Hypothalamus (tissue), 51 donors: ENCODE measurements at places on chromosomes 12 and 14.

- no peak for DNase-seq
These were observed 2.6 kb upstream of the WNK1 start for GRCh38 chr12:749751-750270.

DNA sequence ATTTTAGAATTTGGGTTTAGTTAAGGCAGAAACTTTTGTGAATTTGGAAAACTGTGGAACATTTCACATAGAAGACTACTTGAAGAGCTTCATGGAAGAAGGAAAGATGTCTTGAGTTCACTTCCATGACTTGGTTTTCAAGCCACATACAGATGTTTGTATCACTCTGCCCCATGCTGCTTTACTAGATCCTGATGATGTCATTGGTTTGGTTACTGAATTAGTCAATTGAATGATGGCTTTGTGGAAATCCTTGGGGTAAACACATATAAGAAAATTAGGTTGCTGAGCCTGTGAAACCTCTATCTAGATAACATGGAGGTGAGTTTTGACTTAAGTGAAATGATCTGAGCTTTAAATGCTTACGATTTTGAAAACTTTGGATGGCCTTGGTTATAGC, 90.6 kb downstream of the LRRK2 start:
- no peak for DNase-seq

- DNase-seq: no peak
These were observed 56.7 kb upstream of the LRFN5 start for GRCh38 chr14:41549821-41550607.

DNA sequence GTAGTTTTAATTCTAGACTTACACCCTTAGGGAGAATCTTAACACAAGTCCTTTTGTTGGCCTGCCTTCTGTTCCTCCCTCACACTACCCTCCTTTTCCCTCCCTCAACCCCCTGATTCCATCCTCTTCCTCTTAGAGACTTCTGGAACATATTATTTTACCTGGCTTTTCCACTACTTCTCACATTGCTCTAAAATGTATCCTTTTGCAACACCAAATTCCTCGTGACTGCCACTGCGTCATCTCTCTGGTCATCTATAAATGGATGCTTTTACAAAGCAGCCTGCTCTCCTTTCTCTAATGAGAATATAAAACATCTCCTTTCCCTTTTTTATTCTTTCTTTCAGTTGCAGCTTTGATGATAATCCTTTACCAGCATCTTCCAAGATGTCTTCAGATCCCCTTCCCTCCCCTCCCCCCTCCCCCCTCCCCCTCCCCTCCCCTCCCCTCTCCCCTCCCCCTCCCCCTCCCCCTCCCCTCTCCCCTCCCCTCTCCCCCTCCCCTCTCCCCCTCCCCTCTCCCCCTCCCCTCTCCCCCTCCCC, 93.6 kb downstream of the DIP2B start:
- DNase-seq: no peak

GRCh38 chr12:67986632-67987031, 2.6 kb upstream of the IFNG-AS1 start:
- DNase-seq: no peak

DNA sequence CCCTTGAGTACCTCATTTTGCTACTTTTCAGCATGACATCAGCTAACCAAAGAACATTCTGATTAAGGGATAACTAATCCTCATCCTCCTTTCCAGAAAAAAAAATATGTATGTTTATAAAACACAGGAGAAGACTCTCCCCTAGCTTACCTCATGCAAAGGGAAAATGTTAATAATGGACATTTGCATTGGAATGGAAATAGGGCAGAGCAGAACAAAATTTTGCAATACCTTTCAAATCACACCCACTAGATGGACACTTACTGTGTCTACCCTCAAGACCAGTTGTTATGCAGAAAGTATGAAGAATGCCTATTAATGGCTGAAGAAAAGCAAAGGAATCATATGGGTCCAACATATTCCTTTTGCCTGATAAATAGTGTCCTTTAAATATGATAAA, 8.9 kb upstream of the SLCO1A2 start:
- no peak for DNase-seq

- DNase-seq: no peak
These were observed 723.7 kb downstream of the C12orf50 start for GRCh38 chr12:87305481-87305880.

GRCh38 chr14:101098641-101099040, 195.1 kb upstream of the RTL1 start:
- no peak for DNase-seq

GRCh38 chr14:102993523-102993922, 63.8 kb downstream of the CDC42BPB start:
- no peak for DNase-seq

DNA sequence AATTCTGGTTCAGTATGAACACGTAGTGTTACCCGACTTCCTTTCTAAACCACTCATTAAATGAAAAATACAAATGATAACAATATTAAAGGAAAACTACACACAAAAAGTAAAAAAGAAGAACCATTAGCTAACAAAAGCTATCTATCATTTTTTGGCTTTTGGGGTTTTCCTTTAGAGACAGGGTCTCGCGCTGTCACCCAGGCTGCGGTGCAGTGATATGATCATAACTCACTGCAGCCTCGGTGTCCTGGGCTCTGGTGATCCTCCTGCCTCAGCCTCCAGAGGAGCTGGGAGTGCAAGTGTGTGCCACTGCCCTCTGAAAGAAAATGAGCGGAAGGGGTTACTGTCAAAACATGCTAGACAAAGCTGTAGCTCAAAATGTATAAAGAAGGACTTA, 238.2 kb upstream of the AVPR1A start:
- DNase-seq: no peak

DNA sequence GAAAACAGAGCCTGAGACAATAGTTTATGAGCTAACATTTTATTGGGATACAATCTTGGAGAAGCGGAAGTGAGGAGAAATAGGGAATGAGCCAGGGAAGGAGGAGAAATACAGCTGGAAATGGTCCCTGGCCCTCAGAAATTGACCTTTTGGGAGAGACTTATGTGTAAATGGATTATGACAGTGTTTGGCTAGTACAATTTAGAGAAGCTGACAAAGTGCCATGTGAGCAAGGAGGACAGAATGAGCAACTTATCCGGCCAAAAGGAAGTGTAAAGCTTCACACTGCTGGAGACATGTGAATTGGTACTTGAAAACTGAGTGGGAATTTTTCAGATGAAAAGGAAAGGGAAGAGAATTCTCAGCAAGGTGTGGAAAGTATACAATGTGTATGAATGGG, 2.9 kb downstream of the GLIPR1 start:
- DNase-seq: no peak

GRCh38 chr12:117158911-117159553, 31.2 kb downstream of the FBXO21 start:
- DNase-seq: no peak

- DNase-seq: no peak
These were observed 203.9 kb downstream of the MYRFL start for GRCh38 chr12:70028918-70029317.

GRCh38 chr12:25286837-25287236, 36.1 kb upstream of the KRAS start:
- DNase-seq: no peak

DNA sequence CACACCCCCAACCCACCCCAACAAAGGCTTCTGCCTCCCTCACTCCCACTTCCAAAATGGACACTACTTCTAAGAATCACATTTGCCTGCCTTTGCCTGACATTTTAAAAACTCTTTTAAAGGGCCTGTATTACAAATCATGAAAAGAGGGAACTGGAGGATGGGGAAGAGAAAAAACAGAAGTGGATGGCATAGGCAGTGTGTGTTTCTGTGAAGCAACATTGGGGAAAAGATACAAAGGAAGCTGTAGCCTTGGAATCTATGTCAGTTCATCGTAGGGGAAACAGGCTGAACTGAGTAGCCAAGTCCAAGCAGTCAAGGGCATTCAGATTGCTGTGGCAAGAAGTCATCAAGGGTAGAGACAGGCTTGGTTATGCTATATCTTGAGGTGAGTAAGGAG, 273.9 kb downstream of the BTG1 start:
- DNase-seq: no peak

GRCh38 chr12:25264114-25264513, 13.4 kb upstream of the KRAS start:
- DNase-seq: no peak

DNA sequence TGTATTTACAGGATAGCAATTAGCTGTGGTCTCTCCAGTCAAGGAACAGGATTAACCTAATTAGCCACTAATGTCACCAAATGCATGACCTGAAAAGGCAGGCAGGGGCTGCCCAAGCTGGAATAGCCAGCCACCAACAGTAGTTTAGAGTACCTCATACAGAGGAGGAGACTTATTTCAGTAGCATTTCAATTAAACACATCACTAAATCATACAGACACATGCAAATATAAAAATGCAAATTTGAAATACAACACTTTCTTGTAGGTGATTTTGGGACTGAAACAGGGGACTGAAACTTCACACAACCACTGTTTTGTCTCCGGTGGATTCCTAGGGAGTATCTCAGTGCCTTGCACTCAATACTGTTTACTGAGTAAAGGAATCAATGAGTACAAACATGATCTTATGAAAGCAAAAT, 636 bp upstream of the IFNG-AS1 start:
- no peak for DNase-seq

DNA sequence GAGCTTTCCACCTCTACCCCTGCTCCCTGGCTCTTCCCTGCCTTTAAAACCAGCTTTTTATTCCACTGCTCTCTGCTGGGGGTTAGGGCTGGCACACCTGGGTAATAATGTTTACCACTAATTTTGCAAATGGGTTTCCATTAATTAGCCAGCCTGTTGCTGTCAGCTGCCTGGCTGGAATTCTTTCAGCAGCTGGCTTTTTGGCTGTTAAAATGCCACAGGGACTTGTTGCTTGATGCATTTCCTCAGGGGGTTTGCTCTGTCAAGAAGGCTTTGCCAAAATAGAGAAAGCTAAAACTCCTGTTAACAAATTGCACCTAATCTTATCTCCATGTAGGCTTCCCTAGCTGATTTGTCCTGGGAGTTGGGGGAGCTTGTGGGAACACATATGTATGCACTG, 51.8 kb upstream of the PSMC1 start:
- DNase-seq: no peak

- no peak for DNase-seq
These were observed 25.3 kb downstream of the AK7 start for GRCh38 chr14:96417254-96417653.

DNA sequence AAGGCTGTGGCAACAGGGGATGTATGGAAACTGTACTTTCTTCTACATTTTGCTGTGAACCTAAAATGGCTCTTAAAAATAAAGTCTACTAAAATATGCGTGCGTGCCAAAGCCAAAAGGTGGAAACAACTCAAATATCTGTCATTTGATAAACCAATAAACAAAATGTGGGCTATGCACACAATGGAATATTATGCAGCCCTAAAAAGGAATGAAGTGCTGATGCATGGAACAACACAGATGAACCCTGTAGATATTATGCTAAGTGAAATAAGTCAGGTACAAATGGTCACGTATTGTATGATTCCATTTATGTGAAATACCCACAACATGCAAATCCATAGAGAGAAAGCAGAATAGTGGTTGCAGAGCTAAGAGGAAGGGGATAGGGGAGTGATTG, 8.0 kb downstream of the CACNA2D4 start:
- no peak for DNase-seq

DNA sequence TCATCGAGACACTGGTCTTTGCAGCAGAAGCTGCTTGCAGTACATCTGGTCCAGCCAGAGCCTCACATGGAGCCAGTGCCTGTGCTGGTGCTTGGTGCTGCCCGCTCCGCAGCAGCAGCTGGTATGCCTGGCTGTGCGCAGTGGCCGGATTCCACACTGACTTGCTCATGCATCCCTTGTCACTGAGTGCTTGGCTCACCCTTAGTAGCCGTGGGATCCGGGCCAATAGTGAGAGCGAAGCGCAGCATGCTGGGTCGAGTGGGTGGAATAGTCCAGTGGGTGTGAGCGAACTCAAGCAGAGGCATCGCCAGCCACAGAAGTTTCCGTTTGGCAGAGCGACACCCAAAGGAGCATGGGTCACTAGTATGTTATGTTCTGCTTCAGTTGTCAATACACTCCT, 10.1 kb upstream of the FBXO33 start:
- DNase-seq: no peak

GRCh38 chr14:69535230-69535848, 39.3 kb downstream of the CCDC177 start:
- DNase-seq: peak; percentile 13

GRCh38 chr14:20612403-20612802, 21.2 kb upstream of the RNASE12 start:
- DNase-seq: no peak

DNA sequence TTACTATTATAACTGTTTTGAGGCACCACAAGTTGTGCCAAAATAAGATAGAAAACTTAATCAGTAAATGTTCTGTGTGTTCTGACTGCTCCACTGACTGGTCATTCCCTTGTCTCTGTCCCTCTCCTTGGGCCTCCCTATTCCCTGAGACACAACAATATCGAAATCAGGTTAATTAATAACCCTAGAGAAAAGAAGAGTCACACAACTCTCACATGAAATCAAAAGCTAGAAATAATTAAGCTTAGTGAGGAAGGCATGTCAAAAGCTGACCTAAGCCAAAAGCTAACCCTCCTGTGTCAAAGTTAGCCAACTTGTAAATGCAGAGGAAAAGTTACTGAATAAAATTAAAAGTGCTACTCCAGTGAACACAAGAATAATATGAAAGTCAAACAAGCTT, 53.8 kb upstream of the CCDC196 start:
- no peak for DNase-seq

- DNase-seq: no peak
These were observed 32.1 kb upstream of the SLC38A1 start for GRCh38 chr12:46300910-46301309.

DNA sequence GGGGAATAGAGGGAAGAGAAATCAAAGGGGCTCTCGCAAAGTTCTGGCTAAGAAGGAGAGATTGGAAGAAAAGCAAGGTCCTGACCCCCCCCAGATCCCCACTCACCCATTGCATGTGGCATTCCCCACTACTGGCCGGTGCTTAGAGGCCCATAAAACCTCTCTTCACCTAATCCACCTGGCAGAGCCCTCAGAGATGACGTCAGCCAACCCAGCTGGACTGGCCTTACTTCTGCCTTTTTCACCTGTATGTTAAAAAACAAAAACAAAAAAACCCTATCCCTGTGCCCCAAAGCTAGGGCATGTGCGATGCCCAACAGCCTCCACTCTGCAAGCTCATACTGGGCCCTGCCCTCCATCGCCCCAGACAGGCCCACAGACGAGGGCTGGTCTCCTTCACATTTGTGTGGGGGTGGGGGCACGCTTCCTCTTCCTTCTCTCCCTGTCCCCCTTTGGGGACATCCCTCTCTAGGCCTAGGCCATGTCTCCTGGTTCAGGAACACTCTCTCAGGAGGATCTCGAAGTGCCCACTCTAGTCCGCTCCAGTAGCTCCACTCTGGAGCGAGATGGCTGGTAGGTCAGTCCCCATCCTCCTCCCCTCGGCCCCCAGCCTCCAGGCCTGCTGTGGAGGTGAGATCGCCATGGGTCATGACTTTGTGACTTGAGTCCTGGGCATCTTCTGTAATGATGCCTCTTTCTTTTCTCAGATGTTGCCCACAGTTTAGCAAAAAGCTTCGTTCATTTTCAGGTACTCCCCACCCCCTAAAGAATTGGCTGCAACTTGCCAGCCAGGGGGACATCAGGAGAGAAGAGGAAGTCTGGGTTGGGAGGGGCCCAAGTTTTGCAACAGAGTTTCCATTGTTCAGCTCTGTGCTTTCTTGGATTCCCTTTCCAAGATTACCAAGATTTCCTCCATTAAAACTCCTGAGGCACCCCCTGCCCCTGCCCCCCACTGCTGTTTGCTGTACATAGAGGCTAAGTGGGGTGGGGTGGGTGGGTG, 37.0 kb downstream of the FIGNL2 start:
- no peak for DNase-seq
